Dermis blood vessel endothelial cell (primary cell): ENCODE measurements at places on chromosomes 3 and 15. TPM values are rescaled to one million over a fixed set of nuclear protein-coding genes. Genes with fewer than 3 reads are reported as not detected.

The GLDN gene
- not detected in 2 replicates for total RNA-seq

GRCh38 chr3:156024904-156025533 lies 95.4 kb upstream of the KCNAB1 start:
- DNase-seq: no peak

The TRANK1 gene
- 13.6 and 13.9 TPM in 2 replicates for total RNA-seq

GRCh38 chr15:68526784-68527183 lies 52.0 kb upstream of the CORO2B start:
- DNase-seq: no peak

DNA sequence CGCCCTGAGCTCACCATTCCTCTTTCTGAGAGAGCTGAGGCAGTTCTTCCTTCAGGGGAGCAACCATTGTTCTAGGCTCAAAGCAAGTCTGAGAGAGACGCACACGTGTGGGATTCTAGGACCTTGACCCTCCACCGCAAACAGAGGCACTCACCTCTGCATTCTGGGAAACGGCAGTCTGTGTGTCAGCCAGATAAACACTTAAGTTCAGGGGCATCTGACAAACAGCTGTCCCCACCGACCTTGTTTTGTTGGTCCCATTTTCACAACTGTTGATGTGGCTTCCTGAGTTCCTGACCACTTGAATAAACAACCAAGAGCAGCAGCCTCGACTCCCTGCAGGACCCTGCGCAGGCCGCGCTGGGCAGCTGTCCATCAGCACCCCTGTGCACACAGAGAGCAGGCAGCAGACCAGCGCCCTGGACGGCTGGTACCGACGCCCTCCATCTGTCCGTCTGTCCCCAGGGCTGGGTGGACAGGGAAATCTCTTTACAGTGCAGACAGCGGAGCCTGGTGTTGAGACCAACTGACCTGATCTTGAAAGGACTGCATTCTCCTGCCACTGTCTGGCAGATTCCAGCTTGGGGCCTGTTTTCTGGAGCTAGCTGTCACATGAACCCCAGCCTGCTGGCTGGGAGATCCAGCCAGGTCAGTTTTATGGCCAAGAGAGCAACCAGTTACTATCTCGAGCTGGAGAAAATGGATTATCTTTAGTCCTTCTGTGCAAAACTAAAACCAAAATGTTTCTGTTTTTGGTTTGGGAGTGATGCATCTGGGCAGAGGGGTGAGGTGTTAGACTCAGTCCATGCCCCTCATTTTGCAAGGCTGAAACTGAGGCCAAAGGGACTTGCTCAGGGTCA lies 64.2 kb downstream of the FAM43A start:
- DNase-seq: peak; percentile 62

The DLL4 gene
- 128 and 158 TPM in 2 replicates for total RNA-seq

The PIF1 gene
- 5.4 and 16.5 TPM in 2 replicates for total RNA-seq

- no peak for DNase-seq
Measured at GRCh38 chr15:77575203-77575934, 57.3 kb downstream of the LINGO1 start.

DNA sequence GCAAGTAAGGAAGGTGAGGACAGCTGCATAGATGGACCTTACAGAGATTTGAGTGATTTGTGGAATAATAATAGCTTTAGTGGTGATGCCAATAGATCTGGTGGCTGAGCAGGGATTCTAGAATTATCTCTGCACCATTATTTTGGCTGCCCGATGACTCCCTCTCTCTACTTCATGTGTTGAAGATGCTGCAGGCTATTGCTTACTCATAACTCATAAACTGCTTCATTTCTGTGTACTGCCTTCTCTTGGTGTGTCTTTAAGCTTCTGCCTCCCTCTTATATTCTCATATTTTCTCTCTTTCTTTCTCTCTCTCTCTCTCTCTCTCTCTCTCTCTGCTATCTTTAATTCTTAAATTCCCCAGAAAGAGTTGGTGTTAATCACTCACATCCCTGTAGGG lies 256.0 kb upstream of the TRIM42 start:
- no peak for DNase-seq

DNA sequence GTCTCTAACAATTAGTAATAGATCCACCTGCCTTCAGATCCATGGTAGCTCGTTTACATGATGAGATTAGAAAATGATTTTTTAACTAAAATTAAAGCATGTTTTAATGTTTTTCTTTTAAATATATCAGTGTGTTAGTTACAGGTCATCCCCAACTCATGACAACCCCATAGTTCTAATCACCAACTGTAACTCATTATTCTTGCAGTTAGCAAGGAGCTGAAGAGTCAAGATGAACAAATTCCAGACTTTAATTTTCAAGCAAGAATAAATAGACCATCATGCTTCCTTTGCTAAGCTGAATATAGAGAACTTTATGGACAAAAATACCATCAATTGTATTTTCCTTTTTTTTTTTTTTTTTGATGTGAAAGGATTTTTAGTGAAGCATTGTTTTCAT lies 101.1 kb downstream of the TOP2B start:
- no peak for DNase-seq

DNA sequence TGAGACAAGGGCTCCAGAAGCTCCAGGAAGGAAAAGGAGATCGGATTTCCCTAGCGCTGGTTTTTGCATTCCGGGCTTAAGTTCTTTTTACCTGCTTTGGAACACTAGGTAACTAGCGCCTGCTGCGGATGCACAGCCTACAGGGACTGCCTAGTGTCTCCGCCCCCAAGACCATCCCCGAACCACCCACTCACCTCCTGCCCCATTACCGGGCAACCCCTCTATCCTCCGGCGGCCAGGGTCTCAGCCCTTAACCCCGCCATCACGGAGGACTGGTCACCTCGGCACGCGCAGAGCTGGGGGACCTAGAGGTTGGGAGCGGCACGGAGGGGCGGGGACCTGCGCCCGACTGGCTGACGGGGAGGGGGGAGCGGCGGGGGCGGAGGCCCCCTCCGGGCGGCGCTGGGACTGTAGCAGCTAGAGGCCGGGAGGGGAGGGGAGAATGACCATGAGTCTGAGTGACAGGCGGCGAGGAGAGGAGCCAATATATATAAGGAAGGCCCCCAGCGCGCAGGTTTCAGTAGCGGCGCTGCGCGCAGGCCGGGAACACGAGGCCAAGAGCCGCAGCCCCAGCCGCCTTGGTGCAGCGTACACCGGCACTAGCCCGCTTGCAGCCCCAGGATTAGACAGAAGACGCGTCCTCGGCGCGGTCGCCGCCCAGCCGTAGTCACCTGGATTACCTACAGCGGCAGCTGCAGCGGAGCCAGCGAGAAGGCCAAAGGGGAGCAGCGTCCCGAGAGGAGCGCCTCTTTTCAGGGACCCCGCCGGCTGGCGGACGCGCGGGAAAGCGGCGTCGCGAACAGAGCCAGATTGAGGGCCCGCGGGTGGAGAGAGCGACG lies at the start of gene DLL4:
Gene DLL4, plus strand, starts transcription at position 520 of the 839 bp plus-strand sequence. CDS start 329 bp downstream, outside the sequence.
- DNase-seq: peak; percentile 97

The SHC4 gene
- 0.17 and 0.23 TPM in 2 replicates for total RNA-seq

- DNase-seq: peak; percentile 95
Measured at GRCh38 chr3:168884353-168884903, 779.1 kb downstream of the MECOM start.

DNA sequence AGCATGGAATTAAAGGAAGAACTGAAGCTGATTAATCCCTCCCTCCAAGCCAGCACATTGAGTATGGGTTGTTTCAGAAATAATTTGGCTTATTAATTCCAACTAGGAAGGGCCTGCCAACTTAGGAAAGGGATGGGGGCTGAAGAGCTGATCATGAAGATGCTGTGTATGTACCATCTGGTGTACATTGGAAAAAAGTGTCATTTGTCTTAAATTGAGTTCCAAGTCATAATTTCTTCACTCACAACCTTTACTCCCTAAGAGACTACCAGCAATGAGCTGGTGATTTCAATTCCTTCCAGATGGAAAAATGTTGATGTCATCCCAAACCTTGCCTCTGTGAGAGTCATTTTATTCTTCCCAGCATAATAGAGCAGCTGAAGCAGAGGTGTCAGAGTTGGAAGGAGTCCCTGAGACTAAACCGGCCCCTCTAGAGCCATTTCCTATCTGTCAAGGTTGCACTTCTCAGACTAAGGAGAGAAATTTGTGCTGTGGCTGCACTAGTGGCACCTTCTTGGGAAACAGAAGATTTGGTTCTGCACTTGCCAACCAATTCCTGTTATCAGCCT lies 79.4 kb downstream of the GTPBP8 start:
- no peak for DNase-seq

DNA sequence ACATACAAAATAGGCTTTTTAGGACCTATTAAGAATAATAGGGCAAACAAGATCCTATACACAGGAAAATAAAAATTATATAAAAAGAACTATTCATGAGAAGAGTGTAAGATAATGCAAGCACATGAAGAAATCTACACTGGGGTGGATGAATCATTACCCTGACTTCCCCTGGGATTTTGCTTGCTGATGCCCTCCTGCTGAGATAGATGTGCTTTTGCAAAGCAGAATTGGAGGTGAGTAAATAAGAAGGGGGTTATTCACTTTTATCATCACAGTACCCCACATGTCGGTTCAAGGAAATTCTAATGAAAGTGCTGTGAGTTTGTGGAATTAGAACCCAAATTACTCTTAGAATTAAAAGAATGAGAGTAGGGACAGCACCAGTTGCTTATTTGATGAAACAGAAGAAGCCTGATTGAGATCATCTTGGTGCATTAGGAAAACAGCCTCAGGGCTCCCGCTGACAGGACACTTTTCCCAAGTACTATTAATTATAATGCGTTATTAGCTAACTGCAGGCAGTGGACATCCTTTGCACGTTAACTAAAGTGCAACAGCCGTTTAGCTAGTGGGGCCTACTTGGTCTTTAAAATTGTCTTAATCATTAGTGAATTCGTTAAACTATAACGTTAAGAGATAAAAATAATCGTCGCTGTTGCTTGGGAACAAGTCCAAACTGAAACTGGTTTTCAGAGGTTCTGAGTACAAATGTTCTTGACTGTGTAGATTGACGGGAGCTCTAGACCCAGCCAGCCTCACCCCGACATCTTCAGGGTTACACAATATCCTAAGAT lies 48.4 kb downstream of the SLC2A2 start:
- no peak for DNase-seq

The SMAD6 gene
- 10.1 and 11.9 TPM in 2 replicates for total RNA-seq

DNA sequence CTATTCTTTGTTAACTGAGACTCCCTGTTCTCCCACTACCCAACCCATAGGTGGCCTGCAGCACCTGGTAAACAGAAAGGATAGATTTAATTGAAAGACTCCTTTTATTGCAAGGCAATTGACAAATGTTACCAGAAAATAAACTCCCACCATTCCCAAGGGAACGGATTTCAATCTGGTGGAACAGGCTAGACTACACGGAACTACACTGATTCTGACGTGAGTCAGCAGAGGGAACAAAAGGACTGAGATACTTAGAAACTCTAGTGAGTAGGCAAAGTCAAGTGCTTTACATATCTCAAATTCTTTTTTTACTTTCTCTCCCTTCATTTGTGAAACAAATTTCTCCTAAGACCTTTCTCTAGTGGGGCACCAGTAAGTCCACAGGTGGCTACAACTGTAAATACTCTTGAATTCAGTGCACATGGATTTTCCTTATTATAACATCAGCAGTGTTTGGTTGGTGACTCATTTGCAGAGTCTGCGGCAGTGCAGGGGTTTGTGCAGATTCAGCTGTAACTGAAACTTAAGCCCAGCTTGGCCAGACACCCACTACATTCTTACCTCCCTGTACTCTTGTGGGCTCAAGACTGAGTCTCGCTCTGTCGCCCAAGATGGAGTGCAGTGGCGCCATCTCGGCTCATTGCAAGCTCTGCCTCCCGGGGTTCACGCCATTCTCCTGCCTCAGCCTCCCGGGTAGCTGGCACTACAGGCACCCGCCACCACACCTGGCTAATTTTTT lies 34.3 kb upstream of the PLSCR2 start:
- peak; percentile 76 for DNase-seq

The ACTRT3 gene
- total RNA-seq: 3.6 and 4.7 TPM in 2 replicates

DNA sequence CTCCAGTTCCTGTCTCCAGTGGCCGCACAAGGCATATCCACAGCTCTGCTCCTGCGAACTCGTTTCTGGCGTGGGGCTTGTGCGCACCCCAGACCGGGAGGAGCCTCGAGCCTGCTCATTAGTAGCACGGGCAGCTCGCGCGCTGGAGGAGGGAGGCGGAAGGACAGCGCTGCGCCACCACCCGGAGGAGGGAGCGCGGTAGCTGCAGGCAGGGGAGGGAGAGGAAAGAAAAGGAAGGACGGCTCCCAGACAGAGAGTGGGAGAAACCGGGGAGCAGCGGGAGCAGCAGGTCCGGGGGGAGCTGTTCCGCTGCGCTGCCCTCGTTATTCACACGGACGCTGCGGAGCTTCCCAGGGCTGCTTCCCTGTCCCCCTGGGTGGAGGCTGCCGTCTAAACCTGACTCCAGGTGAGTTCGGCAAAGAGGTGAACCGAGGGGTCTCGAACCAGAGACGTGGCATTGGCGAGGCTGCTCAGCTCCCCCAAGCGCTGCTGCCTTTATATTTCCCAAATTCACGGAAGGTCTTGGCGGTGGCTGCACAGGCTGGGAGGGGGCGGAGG lies 121.3 kb upstream of the ZNF717 start:
- no peak for DNase-seq

DNA sequence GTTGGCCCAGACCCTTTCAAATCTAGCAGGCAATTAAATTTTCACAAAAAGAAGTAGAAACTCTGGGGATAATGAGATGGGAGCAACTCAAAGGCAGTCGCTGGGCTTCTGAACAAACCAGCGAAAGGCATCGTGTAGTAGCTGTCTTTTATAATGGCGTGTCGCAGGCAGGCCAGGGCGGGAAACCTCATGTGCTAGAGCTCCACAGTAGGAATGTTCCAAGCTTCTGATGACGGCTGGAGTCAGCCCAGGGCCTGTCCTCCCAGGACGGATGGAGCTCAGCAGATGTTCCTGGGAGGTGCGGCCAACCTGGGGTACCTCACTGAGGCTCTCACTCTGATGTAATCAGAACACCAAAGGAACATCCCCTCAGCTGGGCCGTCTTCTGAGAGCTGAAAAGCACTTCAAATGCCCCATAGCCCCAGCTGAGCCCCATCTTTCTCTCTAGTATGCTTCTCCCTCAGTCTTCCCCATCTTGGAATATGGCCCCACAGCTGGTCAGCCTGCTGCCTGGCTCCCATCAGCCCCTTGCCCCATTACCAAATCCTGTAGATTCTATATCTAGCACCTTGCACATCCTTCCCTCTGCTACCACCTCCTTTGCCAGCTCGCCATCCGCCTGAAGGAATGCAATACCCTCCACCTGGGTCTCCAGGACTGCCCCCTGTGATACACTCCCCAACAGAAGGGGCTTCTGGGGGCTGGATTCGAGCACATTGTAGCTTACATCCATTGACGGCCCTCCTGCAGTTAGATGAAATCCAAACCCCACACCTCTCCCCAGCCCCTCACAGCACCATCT lies 54.9 kb upstream of the ATP2B2 start:
- no peak for DNase-seq

DNA sequence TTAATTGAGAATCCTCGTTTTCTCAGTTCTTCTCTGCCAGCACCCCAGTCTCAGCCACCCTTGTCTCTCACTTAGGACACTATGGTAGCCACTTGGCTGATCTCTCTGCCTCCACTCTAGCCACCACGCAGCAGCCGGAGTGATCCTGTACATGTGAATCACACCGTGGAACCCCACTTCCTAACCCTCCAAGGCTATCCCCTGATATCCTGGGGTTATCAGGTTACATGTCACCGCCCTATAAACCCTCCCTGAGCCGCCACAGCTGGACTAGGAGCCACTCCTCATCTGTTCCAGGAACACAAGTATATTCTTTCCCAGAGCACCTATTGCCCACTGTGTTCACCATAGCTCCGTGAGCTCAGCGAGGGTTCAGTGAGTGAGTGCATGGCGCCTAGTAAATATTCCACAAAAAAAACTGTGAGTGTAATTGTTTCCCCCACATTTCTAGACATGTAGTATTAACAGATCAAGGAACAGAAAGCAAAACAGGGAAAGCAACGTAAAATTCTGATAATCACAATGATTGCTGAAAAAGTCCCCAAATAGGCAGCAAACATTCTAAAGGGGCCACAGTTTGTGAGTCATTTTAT lies 661 bp upstream of the PARP14 start:
- DNase-seq: peak; percentile 49
